Mammary epithelial cell (primary cell): ENCODE measurements at places on chromosomes 12 and 14.
A peak's percentile ranks its signal among the peaks of the same experiment; 100 is the strongest.

DNA sequence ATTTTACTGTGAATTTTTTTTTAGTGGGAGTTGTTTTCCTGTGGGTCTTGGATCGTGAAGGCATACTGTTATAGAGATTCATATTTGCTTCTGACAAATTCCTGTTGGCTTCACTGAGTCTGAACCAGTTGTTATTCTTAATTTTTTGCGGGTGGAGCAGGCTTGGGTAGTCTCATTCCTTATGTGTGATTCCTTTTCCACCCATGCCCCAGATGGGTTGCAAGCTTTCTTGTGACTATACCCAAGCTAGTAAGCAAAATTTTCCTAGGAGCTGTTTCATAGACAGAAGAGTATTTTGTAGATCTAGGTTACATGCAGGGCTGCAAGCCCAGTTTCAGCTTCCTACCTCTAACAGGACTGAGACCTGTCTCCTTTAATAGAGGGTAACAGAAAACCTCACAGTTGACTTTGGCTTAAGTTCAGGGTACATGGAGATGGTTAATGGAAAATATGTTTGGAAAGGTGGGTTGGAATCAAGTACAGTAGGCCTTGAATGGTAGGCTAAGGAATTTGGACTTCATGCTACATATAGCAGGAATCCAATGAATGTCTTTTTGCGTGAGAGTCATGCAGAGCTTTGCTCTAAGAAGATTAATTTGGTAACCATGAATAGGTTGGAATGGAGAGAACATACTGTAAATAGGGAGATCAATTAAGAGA lies 29.0 kb downstream of the TRMT5 start:
- DNase-seq = no peak

- no peak for DNase-seq
Observed at GRCh38 chr12:27382171-27382795, 49.6 kb downstream of the BMAL2 start.

GRCh38 chr12:103771466-103771865 lies 69.6 kb downstream of the NT5DC3 start:
- DNase-seq = no peak

- DNase-seq = peak; percentile 14
Observed at GRCh38 chr12:121575952-121576625, 4.7 kb downstream of the KDM2B start.

- DNase-seq = no peak
Observed at GRCh38 chr12:2857021-2857431, at the start of gene TEX52. TSS of gene TEX52 (minus strand) at chr12:2857039. CDS start at chr12:2857026, 13 bp downstream.

GRCh38 chr12:24088751-24089509 lies 139.5 kb upstream of the SOX5 start:
- DNase-seq = no peak

- no peak for DNase-seq
Observed at GRCh38 chr14:97380539-97380941, 583.4 kb downstream of the VRK1 start.

DNA sequence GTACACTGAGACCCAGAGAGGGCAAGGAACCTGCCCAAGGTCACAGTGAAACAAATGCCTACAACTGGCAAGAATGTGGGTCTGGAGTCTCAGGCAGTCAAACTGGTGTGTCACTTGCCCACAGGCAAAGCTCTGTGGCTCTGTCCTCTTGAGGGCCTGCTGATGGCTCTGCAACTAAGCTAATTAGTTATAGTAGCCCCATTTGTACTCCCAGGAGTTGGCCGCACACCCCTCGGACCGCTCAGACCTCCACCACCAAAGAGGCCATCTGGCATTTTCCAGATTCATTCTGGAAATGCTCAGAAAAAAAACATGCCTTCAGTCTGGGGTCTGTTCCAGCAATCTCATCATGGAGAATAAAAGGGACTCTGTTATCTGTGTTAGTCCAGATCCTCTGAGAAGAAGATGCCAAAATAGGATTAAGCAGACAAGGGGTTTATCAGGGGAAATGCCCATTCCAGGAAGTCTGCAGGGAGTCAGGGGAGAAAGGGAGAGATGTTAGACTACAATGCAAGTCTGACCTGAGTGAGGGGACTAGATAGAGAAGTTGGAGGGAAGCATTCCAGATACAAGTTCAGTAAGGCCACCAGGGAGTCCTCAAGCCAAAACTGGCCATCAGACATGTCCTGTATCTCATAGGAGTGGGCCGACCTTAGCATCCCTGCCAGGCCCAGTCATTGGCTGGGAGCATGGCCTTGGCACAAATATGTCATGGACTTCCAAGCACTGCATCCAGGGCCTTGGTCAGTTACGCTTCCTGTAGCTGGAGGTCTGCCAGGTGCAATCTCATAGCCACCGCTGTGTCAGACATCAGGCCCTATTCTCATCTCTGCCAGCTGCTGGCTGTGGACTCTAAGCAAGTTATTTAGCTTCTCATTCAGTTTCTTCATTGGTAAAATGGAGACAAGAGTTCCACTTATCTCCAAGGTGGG lies 15.4 kb upstream of the OAS1 start:
- no peak for DNase-seq

- DNase-seq = no peak
Observed at GRCh38 chr14:21097636-21098075, 799 bp downstream of the ZNF219 start.

GRCh38 chr12:119938049-119938667 lies 50.9 kb upstream of the BICDL1 start:
- DNase-seq = peak; percentile 27

DNA sequence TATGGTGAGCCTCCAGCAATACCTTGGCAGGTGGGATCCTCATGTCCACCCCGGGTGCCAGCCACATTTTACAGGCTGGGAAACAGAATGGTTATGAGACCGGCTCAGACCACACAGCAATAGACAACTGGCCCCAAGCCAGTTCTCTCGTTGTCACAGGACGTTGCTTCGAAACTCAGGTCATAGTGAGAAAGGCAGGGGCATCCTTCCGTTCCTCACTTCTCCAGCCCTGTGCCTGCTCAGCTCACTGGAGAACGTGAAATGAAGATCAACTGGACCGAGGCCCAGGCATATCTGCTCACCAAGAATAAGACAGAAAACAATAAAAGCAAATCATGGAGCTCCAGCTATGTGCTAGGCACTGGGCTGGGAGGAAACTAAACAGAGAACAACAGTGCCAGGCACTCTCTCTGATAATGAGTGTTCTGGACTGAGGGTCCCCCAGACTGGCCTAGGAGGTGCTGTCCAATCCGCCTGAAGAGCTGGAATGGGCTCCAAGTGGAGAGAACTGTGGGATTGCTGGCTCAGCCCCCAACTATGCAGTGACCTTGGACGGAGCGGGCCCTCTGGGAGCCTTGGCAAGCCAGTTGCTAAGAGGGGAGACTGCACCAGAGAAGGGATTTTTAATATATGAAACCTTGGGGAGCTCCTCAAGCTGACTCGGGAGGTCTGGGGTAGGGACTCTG lies 18.8 kb upstream of the FAIM2 start:
- no peak for DNase-seq

- no peak for DNase-seq
Observed at GRCh38 chr14:38958589-38958988, 144.4 kb downstream of the SEC23A start.

GRCh38 chr12:101001669-101002068 lies 207.1 kb downstream of the ANO4 start:
- DNase-seq = peak; percentile 68

DNA sequence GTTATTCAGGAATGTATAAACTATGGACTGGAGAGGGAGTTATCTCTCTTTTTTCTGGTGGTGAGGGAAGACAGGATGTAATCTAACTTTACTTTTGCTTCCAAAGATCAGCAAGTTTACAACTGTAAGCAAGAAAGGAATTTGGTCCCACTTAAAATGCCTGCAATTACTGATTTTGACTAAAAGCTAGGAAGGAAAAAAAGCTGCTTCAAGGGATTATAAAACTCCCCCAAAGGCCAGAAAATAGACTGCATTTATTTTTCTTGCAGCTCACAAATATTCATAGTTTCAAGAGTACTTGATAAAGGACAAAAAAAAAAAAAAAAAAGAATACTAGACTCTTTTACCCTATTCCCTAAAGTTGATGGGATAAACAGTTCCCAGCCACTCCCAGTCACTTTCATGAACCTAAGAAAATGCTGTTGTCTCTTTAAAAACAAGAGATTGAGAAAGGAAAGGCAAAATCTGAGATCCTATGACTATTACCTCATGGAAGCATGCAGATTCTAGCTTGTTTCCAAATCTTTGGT lies 128.7 kb upstream of the BMP4 start:
- DNase-seq = no peak
